ENCODE measurements at places on chromosomes 1 and 21.

- no peak for DNase-seq
These were observed 61.5 kb downstream of the GNG12 start for GRCh38 chr1:67771749-67772148.

GRCh38 chr1:244326757-244327156 lies 125.0 kb downstream of the ADSS2 start:
- DNase-seq = no peak

GRCh38 chr21:40641042-40641441 lies 205.9 kb downstream of the DSCAM start:
- no peak for DNase-seq

DNA sequence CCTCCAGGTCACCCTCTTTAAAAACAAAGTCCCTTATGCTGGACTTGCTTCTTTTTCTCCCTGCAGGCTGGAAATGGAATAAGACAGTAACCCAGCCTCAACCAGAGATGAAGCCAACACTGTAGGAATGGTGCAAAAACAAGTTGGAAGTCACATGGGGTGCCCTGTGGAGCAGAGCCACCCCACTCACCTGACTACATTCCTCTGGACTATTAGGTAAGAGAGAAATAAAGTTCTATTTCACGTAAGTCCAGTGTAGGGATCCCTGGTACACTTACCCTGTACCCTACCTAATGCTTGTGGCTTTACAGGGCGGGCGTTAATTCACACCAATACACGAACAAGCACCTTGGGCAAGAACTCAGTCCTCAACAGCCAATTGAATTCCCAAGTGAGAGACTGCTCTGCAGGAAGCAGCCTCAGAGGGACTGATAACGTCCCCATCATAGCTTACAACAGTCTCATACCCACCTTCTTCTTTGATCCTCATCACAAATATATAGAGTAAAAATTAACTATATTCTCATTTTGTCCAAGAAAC lies 112.5 kb upstream of the FGGY start:
- no peak for DNase-seq

DNA sequence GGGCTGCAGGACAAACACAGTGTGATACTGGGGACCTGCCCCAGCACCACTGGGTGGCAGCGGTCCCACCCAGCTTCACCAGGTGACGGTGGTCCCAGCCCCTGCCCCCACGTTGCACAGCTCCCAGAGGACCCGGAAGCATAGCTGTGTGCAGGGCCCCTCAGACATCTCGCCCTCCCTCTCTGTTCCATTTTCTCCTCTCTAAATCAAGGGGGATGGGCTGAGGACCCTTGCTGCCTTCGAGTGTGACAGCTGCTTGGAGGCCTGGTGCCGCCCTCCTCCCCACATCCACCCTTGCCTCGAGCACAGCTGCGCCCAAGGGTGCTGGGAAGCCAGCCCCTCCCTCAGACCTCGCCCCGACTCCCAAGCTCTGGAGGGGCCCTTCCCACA lies 16.1 kb upstream of the LRRC3 start:
- no peak for DNase-seq

DNA sequence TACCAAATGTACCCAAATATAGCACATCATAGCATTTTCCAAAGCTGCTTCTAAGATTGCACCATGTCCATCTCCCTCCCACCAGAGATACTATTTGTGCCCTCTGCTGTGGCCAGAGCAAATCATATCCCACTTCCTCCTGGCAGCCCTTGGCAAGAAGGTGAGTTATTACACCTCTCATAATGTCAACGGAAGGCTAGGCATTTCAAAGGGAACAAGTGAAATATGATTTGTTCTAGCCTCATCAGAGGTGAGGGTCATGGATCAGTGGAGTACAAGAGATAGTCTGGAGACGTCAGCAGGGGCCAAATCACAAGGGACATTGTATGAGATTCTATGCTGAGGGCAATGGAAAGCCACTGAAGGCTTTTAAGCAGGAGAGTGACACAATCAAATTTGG lies 90.2 kb upstream of the BCAR3 start:
- no peak for DNase-seq

GRCh38 chr1:172286629-172287076 lies 133.8 kb upstream of the C1orf105 start:
- DNase-seq = peak; percentile 19

DNA sequence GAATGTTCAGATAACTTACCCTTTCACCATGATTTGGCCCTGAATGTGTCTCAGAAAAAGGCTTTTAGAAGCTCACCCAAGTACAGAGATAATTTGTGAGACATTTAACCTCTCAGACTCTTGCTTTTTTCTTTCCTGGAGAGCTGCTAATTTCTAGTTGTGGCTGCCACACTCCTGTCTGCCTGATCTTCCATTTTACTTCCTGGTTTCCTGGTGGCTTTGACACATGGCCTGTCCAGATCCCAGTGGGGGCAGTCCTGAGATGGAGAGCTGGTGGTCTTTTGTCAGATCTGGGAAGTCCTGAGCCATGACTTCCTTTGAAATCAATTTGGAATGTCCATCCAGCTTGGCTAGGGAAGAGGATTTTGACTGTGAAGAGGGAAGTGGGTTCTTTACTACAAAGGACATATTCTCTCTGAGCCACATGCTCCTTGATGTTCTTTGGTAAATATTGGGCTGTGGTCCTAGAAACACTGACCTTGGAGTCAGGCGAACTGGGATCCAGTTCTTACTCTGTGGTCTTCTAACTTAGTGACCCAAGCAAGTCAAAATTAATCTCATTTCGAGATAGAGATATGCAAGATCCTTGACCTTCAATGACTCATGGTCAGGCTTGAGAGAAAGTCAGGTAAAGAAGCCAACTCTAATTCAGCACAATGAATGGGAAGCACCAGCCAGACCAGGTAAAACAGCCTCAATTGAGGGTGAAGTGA lies 78.0 kb upstream of the HSD17B7 start:
- DNase-seq = no peak

- no peak for DNase-seq
These were observed 13.0 kb upstream of the CLDN19 start for GRCh38 chr1:42753070-42753469.

DNA sequence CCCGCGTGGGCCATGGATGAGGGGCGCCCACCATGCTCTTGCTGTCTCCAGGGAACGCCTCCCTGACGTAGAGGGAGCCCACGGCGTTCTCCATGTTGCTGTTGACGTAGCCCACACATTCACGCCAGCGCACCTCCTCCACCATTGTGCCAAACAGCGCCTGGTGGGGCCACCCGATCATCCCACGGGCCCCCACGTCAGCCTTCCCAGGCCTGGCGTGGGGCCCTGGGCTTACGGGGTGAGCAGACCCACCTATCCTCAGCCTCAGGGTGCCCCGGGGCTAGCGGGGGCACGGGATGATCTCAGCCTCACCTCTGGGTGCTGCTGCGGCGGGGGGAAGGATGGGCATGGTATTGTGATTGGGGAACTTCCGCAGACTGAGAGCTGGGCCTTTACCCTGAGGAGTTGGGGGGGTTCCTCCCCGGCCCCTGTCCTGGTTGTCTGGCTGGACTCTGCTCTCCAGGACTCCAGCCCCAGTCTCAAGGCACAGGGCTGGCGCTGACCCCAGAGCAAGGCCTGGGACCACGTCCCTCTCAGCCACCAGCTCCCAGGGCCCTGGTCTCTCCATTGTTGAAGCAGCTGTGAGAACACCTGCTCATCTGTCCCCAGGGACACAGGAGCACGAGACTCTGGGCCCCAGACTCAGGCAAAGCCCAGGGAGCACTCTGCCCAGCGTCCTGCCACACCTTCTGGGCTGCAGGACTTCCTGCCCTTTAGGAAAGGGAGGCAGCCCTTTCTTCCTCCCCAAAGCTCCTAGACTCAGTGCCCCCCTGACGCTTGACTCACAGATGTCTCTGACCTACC lies 10.2 kb downstream of the PRXL2B start:
- no peak for DNase-seq

- no peak for DNase-seq
These were observed 37.2 kb downstream of the SLC37A1 start for GRCh38 chr21:42550817-42551216.

DNA sequence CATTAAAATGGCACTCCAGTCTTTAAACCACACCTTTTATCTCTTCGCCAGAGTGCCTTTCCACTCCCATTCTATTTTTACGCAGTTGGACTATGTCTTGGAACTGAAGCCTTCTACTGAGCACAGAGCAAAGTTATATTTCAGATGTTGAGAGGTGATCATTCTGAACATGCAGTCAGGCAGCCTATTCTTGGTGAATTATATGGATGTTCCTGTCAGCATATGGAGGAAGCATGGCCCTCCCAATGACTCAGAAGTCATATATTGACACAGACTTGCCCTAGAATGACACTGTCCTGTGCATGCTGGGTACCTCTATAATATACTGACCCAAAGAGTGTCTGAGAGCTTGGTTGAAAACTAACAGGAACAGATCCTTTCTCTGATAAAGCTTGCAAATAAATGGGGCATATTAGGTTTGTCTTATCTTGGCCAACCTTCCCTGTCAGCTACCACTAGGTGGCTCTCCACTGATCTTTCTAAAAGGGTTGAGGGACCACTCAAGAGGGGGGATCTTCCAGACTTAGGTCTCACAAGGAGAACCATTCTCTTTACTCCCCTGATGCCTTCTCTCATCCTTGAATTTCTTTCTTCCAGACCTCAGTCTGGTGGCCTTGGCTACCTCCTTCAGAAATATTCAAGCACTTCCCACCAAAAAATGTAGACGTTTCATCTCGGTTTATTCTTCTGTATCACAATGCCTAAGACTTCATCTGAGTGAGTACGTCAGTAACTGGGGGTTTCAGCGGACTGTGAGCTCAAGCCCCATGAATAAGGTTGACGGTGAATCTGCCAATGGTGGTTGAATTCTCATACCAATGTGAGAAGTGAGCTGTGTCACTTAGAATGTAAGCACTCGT lies 11.8 kb upstream of the ALG14 start:
- peak; percentile 59 for DNase-seq

GRCh38 chr1:41642922-41643821 lies 158.7 kb upstream of the EDN2 start:
- DNase-seq = no peak

- peak; percentile 78 for DNase-seq
These were observed 18.5 kb downstream of the SERTAD4 start for GRCh38 chr1:210250998-210251679.

- DNase-seq = no peak
These were observed 150.8 kb upstream of the ETV3 start for GRCh38 chr1:157288996-157289395.

DNA sequence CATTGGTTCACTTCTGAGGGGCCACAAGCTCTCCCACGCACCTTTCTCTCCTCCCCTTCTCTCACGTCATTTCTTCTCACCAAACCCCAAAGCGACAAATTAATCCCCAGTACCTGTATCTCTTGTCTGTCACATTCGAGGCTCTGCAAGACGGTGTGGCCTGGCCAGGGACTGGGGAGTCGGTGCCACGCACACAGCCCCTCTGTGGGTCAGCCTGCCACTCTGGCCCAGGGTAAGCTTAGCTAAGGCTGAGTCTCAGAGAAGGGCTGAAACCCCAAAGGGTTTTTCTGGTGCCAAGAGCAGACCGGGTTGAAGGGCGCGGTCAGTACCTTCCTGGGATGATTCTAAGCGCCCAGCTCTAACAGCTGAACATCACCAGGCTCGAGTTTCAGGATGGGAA lies 34.2 kb upstream of the ZBTB40 start:
- DNase-seq = no peak

DNA sequence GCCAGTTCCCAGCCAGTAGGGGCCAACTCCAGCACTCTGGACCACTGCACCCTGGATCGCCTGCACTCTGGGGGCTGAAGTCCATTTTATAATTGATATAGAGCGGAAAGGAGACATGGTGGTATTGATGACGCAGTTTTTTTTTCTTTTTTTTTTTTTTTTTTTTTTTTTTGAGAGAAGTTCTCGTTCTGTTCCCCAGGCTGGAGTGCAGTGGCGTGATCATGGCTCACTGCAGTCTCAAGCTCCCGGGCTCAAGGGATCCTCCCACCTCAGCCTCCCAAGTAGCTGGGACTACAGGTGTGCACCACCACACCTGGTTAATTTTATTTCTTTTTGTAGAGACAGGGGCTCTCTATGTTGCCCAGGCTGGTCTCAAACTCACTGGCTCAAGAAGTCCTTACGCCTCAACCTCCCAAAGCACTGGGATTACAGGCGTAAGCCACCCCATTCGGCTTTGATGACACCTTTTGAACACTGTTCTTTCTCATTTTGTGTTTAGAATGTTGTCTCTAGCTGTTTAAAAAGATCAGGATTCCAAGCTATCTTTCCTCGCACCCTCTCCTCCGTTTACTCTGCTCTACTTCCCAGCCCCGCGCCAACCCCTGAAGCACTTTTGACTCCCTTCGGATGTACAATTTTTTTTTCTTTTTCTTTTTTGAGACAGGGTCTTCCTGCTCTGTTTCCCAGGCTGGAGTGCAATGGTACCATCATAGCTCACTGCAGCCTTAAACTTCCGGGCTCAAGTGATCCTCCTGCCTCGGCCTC lies 960 bp downstream of the MX2 start:
- DNase-seq = no peak

- DNase-seq = no peak
These were observed 18.1 kb upstream of the LSM10 start for GRCh38 chr1:36415661-36416326.

- DNase-seq = no peak
These were observed 172.3 kb downstream of the SIPA1L2 start for GRCh38 chr1:232457595-232457994.

- DNase-seq = no peak
These were observed 283.9 kb downstream of the PBX1 start for GRCh38 chr1:164842870-164843269.

DNA sequence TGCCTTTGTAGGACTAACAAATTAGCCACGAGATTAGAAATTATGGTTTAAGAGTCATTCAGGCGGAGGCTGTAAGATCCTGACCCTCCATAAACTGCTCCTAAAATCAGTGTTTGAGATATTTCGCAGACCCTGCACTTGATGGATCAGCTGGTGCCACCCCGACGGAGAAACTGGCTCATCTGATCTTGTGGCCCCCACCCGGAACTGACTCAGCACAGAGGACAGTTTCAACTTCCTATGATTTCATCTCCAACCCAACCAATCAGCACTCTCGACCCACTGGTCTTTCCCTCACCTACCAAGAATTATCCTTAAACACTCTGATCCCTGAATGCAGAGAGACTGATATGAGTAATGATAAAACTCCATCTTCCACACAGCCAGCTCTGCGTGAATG lies 3.7 kb upstream of the JAM2 start:
- no peak for DNase-seq
